ENCODE measurements at places on chromosomes 3 and 15.

DNA sequence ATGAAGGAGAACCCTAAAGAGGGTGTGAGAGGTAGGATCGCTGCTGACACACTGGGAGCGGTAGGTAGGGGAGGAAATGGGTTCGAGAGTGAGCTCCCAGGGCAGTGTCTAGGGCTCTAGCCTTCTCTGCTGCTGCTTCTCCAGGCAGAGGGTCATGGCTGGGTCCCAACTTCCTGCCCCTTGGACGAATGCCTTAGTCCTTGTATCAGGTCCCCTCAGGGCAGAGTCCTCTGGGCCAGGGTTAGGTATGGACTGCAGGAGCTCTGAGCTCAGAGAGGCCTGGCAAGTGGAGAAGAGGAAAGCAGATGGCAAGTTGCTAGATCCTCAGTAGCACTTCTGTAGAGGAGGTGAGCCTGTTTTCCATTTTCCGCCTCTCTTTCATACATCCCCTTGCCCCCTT is 2.9 kb downstream of the CORO2B start:
- no peak for DNase-seq

DNA sequence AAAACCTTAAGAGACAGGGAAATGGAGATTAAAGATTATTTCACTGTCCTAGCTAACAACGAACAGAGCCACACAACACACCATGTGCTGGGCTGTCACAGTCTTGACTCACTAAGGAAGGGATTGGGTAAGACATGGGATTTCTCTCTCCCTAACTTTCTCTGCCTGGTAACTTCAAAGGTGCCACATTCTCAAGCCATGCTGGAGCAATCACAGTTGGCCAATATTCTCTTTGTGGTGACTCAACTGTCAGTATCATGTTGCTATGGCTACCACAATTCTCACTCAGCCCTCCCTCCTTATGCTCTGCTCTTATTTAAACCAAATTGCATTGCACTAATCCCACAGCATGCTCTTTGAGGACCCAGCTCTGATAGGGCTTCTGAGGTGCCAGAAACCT is 74.0 kb downstream of the OXNAD1 start:
- DNase-seq, result no peak

GRCh38 chr3:65245133-65246063 is 557.6 kb upstream of the ADAMTS9 start:
- no peak for DNase-seq

- DNase-seq, result no peak
Measured at GRCh38 chr3:177145381-177145780, 51.9 kb downstream of the TBL1XR1 start.

GRCh38 chr3:196941729-196942225 is 551 bp downstream of the NCBP2 start:
- DNase-seq, result peak; percentile 55

- no peak for DNase-seq
Measured at GRCh38 chr3:123277106-123277505, 75.4 kb downstream of the SEC22A start.

DNA sequence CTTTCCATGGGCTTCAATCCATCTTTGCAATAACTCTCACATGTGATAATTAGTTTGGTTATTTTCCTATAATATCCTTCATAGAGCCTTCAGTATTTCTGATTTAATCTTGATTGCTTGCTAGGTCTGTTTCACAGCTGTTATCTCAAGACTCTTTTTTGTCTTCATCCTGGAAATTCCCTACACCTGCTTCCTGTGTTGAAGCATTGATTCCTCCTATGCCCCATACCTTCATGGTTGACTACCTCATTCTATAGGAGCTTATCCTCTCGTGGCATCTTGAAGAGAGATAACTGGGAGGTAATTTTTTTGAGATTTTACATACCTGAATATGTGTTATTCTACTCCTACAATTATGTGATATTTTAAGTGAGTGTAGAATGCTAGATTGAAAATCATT is 26.7 kb downstream of the PIK3CA start:
- no peak for DNase-seq

DNA sequence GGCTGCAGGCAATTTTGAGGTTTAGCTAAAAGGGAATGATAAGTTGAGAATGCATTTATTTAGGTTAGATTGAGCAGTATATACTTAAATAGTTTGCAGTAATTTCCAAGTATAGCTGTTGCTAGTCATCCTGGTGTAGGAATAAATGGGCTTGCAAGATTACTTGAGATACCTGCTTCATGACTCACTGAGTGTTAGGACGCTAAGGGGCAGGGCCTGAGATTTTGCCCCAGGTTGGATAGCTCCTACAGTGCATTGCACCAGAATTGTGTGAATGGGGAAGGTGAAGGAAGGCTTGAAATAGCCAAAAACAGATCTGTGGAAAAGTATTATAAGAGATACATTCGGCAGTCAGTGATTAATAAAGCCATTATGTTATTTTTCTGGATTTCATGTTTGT is 72.8 kb downstream of the KCNH8 start:
- DNase-seq, result no peak

Data from stimulated activated CD4-positive, alpha-beta T cell treated with anti-CD3 and anti-CD28 coated beads, TNF-alpha, amount 100 ng/mL, for 48 hours (primary cell).